Upper lobe of left lung (tissue), 6 donors: ENCODE measurements at places on chromosomes 12 and 14. TPM values are rescaled to one million over a fixed set of nuclear protein-coding genes. Genes with fewer than 3 reads are reported as not detected.

- no peak overlapping the region for H3K27ac ChIP-seq
- H3K4me1 ChIP-seq = no peaks in the 10 kb centered on the region
- no peak for DNase-seq
- no peaks in the 10 kb centered on the region for H3K36me3 ChIP-seq
- H3K4me3 ChIP-seq = no peak overlapping the region
- no peaks in the 10 kb centered on the region for H3K27me3 ChIP-seq
Measured at GRCh38 chr14:86574051-86574777, 1044.3 kb downstream of the FLRT2 start.

GRCh38 chr12:57611827-57612710 is 834 bp downstream of the ARHGEF25 start:
- H3K36me3 ChIP-seq = no peaks in the 10 kb centered on the region
- H3K4me1 ChIP-seq = peaks cover 18% of the 10 kb centered on the region
- no peak for DNase-seq
- peak overlapping the region; percentile 55 for H3K4me3 ChIP-seq

DNA sequence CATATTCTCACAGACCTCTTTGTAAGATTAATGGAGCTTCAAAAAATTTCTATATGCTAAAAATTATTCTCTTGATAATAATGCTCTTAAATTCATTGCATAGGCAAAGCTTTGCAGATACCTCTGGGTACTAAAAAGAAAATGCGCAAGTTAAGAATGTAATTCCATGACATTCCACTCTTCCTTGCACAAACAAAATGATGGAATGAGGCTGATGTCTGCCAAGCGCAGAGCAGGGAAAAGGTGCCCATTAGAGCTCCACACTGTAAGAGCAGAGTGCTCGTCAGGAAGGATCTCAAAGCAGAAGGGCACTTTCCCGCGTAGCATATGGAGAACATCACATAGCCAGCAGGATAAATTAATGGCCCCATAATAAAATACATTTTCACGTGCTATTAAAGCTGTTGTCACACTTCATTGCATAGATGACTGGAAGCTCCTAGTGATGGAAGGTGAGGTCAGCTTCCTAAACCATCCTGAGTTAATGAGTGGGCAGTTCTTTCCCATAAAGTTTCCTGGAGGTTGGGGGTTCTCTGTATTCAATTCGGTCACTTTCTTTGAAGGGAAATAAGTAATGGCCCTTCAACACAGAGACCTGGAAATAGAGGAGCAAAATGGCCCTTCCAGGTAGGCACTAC is 1058.9 kb downstream of the GALC start:
- no peaks in the 10 kb centered on the region for H3K27me3 ChIP-seq
- H3K36me3 ChIP-seq = no peaks in the 10 kb centered on the region
- H3K27ac ChIP-seq = no peak overlapping the region
- H3K4me3 ChIP-seq = no peak overlapping the region
- no peak for DNase-seq
- no peaks in the 10 kb centered on the region for H3K4me1 ChIP-seq

DNA sequence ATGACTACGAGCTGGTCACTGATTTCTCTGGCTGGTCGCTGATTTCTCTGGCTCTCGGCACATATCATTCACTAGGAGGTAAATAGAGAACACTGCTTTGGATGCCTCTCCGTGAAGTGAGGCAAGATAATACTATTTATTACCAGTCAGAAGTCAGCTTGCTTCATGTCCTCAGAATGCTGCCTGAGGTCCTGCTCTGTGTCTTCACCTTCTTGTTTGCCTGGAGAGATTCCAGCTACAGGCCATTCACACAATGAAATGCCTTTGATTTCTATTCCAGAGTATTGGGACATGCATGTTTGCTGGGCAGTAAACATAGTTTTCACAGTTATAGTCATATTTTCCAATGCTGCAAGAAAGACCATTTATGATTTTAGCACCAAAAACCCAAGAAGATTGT is 106.7 kb downstream of the AEBP2 start:
- no peaks in the 10 kb centered on the region for H3K36me3 ChIP-seq
- H3K4me3 ChIP-seq = no peak overlapping the region
- H3K27ac ChIP-seq = no peak overlapping the region
- no peaks in the 10 kb centered on the region for H3K27me3 ChIP-seq
- no peak for DNase-seq

DNA sequence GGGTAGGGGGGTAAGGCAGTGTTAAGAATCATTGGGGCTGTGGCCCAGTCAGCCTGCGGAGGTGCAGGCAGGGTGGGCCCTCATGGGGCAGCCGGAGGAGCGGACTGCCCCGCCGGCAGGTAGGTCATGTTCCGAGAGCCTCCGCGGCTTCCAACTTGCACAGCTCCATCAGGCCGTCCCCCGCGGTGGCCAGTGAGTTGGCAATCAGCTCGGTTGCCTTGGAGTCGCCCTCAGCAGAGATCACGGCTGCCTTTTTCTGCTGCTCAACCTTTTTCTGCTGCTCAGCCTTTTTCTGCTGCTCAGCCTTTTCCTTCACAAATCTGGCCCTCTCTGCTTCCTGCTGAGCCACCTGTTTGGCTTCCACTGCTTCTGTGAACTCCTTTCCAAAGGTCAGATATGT is 41.1 kb upstream of the CSRNP2 start:
- no peaks in the 10 kb centered on the region for H3K27me3 ChIP-seq
- H3K4me3 ChIP-seq = no peak overlapping the region
- H3K27ac ChIP-seq = no peak overlapping the region
- H3K4me1 ChIP-seq = no peaks in the 10 kb centered on the region
- H3K36me3 ChIP-seq = peaks cover 5% of the 10 kb centered on the region

- H3K4me1 ChIP-seq = no peaks in the 10 kb centered on the region
- H3K36me3 ChIP-seq = no peaks in the 10 kb centered on the region
- no peaks in the 10 kb centered on the region for H3K27me3 ChIP-seq
- no peak overlapping the region for H3K4me3 ChIP-seq
- no peak overlapping the region for H3K27ac ChIP-seq
Measured at GRCh38 chr14:103284574-103285467, 49.2 kb upstream of the EIF5 start.

GRCh38 chr12:128266086-128266485 is 884 bp upstream of the TMEM132C start:
- no peaks in the 10 kb centered on the region for H3K27me3 ChIP-seq
- no peaks in the 10 kb centered on the region for H3K36me3 ChIP-seq
- DNase-seq = no peak
- no peaks in the 10 kb centered on the region for H3K4me1 ChIP-seq
- no peak overlapping the region for H3K4me3 ChIP-seq

DNA sequence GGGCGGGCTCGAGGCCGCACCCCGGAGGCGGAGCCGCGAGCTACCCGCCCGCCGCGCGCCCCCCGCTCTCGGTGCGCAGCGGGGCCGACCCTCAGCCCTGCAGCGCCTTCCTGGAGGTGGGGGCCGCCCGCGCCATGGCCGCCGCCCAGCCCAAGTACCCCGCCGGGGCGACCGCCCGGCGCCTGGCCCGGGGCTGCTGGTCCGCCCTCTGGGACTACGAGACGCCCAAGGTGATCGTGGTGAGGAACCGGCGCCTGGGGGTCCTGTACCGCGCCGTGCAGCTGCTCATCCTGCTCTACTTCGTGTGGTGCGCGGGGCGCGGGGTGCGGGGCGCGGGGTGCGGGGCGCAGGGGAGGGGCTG is at the start of gene P2RX2:
TSS of gene P2RX2 (plus strand) at position 94 of the 361 bp plus-strand sequence. CDS start at position 135, 41 bp downstream.
- no peaks in the 10 kb centered on the region for H3K36me3 ChIP-seq
- peaks cover 32% of the 10 kb centered on the region for H3K27me3 ChIP-seq
- no peak within 1 kb of the TSS for H3K27ac ChIP-seq

DNA sequence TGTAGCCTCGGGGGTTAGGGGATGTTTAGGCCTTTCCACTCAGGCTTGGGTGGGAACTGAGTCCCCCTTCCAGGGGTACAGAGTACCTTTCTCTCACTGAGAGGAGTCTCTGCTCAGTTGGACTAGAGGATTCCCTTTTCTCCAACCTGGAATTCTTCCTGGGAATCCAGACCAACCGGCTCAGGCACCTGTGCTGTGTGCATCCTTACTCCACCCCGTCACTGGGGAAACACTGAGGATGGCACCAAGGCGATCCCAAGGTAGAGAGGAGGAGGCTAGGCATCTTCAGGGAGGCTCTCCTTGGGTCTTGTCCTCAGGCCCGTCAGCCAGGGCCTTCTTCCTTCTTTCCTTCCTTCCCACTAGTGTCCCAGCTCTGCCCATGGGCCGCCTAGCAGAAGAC is 871 bp upstream of the TGM1 start:
- H3K27me3 ChIP-seq = no peaks in the 10 kb centered on the region
- H3K4me3 ChIP-seq = no peak overlapping the region
- H3K36me3 ChIP-seq = peaks cover 43% of the 10 kb centered on the region
- H3K27ac ChIP-seq = no peak overlapping the region
- H3K4me1 ChIP-seq = peaks cover 13% of the 10 kb centered on the region
- no peak for DNase-seq

DNA sequence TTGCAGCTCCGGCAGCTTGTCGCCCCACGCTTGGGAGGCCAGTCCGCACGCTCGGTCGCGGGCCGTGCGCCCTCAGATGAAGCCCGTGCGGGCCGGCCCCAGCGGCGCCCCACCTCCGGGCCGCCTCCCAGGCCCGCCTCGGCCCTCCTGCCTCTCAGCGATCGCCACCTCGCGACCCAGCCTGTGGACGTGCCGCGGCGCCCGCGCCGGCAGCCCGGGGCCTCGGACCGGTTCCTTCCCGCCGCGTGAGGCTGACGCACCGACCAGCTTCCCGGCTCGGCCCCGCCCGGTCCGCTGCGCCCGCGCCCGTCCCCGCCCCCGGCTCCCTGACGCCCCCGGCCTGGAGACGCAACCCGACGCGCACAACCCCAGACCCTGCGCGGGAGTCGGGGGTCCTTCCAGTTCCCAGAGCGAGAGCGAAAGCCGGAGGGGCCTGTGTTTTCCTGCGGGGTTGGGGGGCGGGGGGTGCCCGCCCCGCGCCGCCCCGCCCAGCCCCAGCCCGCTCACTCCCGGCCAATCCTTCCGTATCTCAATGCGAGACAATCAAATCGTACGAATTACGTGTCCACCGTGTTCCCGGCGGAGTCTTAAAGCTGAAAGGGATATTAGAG is at the start of gene ERO1A:
TSS of gene ERO1A (minus strand) at position 78 of the 611 bp plus-strand sequence. CDS start at position 1, 77 bp downstream.
- no peaks in the 10 kb centered on the region for H3K36me3 ChIP-seq
- no peaks in the 10 kb centered on the region for H3K27me3 ChIP-seq
- H3K4me3 ChIP-seq = peak within 1 kb of the TSS; percentile 73
- H3K27ac ChIP-seq = peak within 1 kb of the TSS; percentile 95
- peak; percentile 97 for DNase-seq

- no peaks in the 10 kb centered on the region for H3K4me1 ChIP-seq
- H3K4me3 ChIP-seq = no peak overlapping the region
- H3K27ac ChIP-seq = no peak overlapping the region
- no peaks in the 10 kb centered on the region for H3K27me3 ChIP-seq
- H3K36me3 ChIP-seq = no peaks in the 10 kb centered on the region
Measured at GRCh38 chr12:71589478-71589881, 74.2 kb downstream of the ZFC3H1 start.

- H3K27ac ChIP-seq = no peak overlapping the region
- H3K27me3 ChIP-seq = no peaks in the 10 kb centered on the region
- H3K4me3 ChIP-seq = no peak overlapping the region
- no peaks in the 10 kb centered on the region for H3K4me1 ChIP-seq
- peaks cover 28% of the 10 kb centered on the region for H3K36me3 ChIP-seq
Measured at GRCh38 chr12:132869551-132869950, 17.9 kb downstream of the CHFR start.

- no peak for DNase-seq
- no peaks in the 10 kb centered on the region for H3K27me3 ChIP-seq
Measured at GRCh38 chr14:44369401-44370123, 137.5 kb downstream of the FSCB start.

GRCh38 chr14:89616852-89617341 is 199.9 kb upstream of the FOXN3 start:
- peaks cover 31% of the 10 kb centered on the region for H3K4me1 ChIP-seq
- H3K36me3 ChIP-seq = no peaks in the 10 kb centered on the region
- DNase-seq = no peak
- H3K27me3 ChIP-seq = no peaks in the 10 kb centered on the region
- H3K4me3 ChIP-seq = peak overlapping the region; percentile 74
- H3K27ac ChIP-seq = peak overlapping the region; percentile 87

The TRHDE gene
- total RNA-seq = 21.0 TPM

The TAS2R9 gene
- not detected for total RNA-seq

The WSCD2 gene
- 0.81 TPM for total RNA-seq

The CINP gene
- 26.7 TPM for total RNA-seq

The STXBP6 gene
- total RNA-seq = 26.2 TPM

The KRT3 gene
- total RNA-seq = not detected
